ENCODE measurements at places on chromosomes 2 and 18.

DNA sequence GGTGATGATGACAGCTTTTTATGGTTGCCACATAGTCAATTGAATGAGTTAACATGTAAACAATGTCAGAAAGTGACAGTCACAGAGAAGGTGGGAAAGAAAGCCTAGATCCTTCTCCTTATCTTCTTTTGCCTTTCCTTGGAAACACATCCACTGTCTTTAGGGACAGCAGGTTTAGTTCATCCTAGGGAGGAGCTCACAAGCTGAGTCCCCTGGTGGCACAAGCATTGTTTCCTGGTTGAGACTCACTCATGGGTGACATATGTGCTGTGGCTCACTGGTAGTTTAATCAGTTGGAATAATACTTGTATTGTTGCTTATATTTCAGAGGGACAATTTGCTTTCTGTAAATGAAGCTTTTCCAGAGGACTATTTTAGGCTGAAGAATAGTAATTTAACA lies 598.5 kb downstream of the CNTNAP5 start:
- DNase-seq: no peak

DNA sequence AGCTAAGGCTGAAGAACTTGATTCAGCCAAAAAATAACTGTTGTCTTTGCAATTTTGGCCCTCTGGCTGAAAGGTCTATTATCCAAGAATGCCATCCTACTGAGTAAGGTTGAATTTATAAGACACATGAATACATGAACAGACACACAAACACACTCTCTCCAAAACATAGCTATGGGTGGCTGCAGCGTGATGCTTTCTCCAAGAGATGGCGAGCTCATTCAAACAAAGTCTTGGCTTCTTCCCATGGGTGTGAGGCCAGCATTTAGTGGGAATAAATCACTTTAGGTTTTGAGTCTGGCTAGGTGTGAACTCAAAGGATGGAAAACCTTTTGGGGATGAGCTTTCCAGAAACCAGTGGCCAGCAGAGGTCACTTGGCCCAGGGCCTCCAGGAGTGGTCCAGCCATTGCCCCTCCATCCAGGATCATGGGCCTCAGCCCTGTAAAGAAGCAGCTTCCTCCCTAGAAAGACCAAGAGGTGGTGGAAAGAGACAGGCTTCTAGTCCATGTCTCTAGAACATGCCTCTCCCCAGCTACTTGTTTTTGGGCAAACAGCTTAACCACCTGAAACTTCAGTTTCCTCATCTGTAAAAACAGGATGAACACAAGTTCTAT lies 11.0 kb upstream of the OSR1 start:
- DNase-seq: no peak

DNA sequence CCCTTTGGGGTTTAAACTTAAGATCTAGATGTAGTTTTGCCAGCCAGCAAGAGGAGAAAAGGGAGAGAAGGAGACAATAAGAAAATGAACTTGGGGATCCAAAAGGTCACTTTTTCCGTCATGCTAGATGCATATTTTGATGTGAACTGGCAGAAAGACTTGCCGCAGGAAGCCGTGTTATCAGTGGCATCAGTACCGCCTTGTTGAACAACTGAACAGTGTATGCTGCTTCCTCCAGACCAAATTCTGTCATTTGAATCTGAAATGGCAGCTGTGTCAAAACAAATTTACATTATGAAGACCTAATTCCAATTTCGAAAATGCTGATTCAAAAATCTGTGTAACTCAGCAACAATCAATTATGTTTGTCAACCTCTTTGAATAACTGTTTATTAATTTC lies 42.1 kb downstream of the TMEM200C start:
- no peak for DNase-seq

DNA sequence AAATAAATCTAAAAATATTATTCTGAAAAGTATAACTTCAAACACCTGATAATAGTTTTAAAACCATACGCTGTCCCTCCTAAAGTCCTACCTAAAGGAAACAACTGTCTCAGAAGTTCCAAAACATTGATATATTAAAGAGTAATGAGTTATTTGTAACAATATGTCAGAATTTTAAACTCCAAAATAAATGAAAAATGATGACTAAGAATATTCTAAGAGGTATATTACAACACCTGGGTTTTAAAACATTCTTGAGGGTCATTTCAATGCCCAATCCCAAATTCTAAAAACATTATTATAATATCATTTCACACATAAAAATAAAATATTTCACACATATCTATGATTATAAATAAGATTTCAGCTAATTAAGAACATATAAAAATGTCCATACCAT lies 20.2 kb downstream of the KIDINS220 start:
- no peak for DNase-seq

DNA sequence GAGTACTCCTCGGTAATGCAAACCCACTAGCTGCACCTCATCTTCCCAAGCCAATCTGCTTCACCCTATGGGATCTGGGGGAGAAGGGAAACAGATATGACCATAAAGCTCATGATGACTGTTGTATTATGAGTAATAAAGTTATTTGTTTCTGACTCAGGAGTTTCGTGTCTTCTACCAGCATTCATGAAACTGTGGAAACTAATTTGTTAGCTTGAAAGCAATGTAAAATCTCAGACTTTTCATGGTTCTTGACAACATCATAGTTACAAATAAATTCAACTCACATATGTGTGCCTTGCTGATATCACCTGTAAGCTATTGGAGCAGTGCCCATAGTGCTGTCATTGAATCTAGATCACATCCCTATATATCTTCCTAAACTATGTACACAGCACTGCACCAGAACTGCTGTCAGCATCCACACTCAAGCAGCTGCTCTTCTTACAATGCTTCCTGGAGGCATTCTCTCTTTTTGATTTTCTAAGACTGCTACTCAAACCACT lies 135.6 kb upstream of the KYNU start:
- no peak for DNase-seq

GRCh38 chr2:10678225-10678624 lies 11.6 kb downstream of the NOL10 start:
- no peak for DNase-seq

- DNase-seq: no peak
Measured at GRCh38 chr2:13106302-13106701, 389.6 kb downstream of the TRIB2 start.

GRCh38 chr2:46384457-46384815 lies 87.2 kb downstream of the EPAS1 start:
- no peak for DNase-seq

DNA sequence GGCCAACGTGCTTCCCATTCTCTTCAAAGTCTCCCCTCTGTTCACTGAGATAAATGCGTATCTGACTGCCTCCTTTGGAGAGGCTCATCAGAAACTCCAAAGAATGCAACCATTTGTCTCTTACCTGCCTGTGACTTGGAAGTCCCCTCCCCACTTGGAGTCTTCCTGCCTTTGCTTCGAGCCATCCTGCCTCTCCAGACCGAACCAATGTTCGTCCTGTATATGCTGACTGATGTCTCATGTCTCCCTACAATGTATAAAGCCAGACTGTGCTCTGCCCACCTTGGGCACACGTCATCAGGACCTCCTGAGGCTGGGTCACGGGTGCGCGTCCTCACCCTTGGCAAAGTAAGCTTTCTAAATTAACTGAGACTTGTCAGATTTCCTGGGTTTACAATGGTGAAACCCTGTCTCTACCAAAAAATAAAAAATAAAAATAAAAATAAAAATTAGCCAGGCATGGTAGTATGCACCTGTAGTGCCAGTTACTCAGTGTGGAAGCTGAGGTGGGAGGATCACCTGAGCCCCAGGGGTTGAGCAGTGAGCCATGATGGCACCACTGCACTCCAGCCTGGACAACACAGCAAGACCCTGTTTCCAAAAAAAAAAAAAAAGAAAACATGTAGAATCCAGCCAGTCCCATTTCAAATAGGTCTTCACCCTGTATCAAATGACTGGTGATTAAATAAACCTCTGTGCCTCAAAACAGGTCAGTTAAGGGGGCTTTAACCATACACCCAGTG lies 29.0 kb downstream of the HDLBP start:
- no peak for DNase-seq

DNA sequence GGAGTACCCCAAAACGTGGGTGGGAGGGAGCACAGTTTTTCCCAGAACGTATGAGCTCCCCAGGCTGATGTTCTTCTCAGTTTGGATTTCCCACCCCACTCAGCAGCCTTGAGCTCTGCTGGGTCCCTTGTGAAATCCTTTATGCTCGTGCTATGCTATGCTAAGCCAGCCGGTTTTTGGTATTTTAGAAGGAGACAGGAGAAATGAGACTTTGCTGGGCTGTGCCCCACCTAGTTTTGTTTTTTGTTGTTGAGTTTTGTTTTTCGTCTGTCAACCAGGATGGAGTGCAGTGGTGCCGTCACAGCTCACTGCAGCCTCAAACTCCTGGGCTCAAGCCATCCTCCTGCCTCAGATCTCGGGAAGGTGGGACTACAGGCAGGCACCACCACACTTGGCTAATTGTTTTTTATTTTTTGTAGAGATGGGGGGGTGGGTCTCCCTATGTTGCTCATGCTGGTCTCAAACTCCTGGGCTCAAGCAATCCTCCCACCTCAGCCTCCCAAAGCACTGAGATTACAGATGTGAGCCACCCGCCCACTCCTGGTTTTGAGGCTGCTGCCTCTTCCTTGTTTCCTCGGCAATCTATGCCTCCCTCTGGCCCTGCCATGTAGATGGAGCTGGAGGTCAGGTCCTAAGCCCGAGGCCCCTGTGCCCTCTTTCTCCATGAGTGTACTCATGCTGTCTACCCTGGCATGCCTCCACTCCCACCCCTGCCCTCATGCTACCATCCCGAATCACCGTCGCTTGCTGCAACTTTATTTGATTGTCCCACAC lies 17.5 kb upstream of the MGAT4A start:
- DNase-seq: no peak

- no peak for DNase-seq
Measured at GRCh38 chr2:136235546-136235945, 117.6 kb upstream of the CXCR4 start.

DNA sequence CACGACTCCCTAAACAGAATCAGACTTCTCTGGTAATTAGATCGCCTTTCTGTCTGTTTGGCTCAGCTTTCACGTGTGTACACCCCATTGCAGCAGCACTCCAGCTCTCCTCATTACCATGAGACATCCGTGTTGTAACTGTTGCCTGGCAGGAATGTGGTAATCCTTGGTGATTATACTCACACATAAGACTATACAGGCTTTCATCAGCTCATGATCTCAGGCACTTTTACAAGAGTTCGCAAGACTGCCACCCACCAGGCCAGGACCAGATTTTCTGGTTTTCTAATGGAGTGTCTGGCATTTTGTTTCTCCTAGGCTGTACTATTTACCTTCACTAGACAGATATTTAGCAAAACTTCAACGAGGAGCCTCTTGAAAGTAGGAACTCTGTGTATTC lies 50.2 kb downstream of the ACVR1 start:
- no peak for DNase-seq

GRCh38 chr2:45982096-45982495 lies 315.1 kb upstream of the EPAS1 start:
- DNase-seq: no peak

DNA sequence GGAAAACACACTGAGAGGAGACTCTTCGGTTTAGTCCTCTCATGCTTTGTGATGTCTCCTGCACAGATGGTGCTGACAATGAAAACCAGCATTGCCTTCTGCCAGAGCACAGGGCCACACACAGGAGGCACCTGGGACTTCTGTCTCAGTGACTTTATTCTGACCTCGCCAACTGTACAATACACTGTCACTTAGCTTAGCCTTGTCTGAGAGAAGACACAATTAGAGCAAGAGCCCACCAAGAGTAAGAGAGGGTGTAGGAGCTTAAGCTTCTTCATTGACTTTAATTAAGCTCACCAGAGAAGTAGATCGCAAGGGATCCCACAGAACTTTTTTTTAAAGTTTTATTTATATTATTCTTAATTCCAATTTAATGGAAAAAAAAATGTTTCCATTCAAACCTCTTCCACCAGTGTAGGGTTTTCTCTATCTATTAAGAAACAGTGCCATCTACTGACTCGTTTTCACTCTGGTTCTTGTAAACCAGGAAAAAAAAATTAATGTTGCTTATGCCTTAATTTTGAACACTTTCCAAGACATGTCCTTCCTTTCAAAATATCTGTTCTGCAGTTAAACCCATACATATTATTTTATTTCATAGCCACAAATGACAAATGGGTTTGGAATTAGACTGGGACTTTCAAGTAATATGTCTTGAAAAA lies 42.4 kb upstream of the DDX18 start:
- no peak for DNase-seq

DNA sequence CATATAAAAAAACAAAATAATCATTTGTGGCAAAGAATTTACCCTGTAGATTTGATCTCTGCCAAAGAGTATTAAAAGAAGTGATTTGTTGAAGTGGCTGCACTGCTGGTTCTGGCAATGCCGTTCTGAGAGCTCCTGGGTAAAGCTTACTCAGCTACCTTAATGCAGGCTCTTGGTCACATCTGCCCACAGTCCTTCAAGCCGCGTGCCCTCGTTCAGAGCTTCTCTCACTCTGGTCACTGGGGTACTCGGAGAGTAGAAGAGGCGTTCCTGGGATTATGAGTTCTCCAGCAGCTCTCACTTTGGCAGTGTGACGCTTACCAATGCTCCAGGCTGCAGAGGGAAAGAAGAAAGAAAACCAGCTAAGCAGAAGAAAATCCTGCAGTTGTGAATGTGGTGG lies 57.9 kb downstream of the ACVR1 start:
- DNase-seq: no peak

DNA sequence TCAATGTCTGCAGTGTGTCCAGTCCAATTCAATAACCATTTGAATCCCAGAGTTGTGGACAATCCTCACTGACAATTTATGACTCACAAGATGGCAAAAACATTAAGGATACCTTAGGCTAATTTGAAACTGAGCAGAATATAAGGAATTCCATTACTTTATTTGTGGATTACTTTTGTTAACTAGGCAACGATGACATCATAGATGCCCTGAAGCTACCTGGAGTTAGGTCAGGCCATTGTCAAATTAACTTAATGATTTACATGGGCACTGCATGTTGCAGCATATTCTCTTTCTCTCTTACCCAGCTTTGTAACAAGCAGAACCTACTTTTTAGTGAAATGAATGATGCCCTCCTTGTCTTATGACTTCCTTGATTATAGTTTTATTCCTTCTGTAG lies 100.0 kb upstream of the CDCA7 start:
- no peak for DNase-seq

DNA sequence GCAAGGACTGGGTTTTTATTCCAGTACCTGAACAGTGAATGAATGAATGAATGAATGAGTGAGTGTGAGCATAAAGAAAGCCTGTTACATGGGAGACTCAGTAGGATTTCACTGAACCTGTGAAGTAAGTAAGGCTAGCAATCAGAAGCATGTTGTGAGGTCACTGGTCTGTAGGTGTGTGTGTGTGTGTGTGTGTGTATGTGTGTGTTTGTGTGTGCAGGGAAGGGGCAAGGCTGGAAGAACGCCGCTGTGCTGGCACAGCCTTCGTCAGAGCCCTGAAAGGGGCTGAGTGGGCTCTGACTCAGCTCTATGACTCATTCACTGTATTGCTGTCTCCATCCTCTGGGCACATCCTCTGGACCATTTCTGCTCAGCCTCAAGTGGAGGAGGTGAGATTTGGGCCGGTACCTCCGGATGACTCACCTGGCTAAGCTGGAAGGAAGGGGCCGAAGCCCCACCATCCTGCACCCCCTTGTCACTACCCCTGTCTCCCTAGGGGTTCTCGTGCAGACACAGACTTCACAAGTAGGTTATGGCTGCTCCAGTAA lies 51.4 kb upstream of the MRPL33 start:
- no peak for DNase-seq

GRCh38 chr2:133753665-133754064 lies 185.4 kb upstream of the NCKAP5 start:
- no peak for DNase-seq
